ENCODE measurements at places on chromosomes 6 and 20. TPM values are rescaled to one million over a fixed set of nuclear protein-coding genes. Genes with fewer than 3 reads are reported as not detected.
A peak's percentile ranks its signal among the peaks of the same experiment; 100 is the strongest.

- DNase-seq: no peak
Measured at GRCh38 chr6:4487538-4487937, 288.7 kb upstream of the CDYL start.

GRCh38 chr20:38873050-38873581, 53.1 kb upstream of the FAM83D start:
- DNase-seq: no peak

- no peak for DNase-seq
Measured at GRCh38 chr6:102631921-102632320, 1238.4 kb downstream of the GRIK2 start.

- DNase-seq: no peak
Measured at GRCh38 chr6:45895569-45895968, 120.1 kb downstream of the CLIC5 start.

GRCh38 chr6:40185486-40185885, 251.2 kb upstream of the MOCS1 start:
- no peak for DNase-seq

DNA sequence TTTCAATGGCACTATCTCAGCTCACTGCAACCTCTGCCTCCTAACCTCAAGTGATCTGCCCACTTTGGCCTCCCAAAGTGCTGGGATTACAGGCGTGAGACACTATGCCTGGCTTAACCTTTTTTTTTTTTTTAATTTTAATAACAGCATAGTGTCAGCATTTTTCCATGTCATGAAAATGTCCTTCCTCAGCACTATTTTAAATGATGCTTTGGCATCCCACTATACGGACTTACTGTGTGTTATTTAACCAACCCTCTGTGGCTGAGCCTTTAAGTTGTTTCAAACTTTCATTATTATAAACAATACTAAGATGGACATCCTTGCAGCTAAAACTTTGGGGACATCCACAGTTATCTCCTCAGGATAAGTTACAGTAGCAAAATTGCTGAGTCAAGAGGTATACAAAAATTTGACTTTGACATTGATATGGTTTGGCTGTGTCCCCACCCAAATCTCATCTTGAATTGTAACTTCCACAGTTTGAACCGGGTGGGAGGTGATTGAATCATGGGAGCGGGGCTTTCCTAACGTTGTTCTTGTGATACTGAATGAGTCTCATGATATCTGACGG, 123.8 kb upstream of the JARID2 start:
- no peak for DNase-seq

- no peak for DNase-seq
Measured at GRCh38 chr20:15673206-15673605, 900.0 kb downstream of the KIF16B start.

- DNase-seq: peak; percentile 14
Measured at GRCh38 chr6:1418471-1419191, 29.3 kb downstream of the FOXF2 start.

- DNase-seq: no peak
Measured at GRCh38 chr20:4406627-4407026, 315.1 kb upstream of the PRND start.

DNA sequence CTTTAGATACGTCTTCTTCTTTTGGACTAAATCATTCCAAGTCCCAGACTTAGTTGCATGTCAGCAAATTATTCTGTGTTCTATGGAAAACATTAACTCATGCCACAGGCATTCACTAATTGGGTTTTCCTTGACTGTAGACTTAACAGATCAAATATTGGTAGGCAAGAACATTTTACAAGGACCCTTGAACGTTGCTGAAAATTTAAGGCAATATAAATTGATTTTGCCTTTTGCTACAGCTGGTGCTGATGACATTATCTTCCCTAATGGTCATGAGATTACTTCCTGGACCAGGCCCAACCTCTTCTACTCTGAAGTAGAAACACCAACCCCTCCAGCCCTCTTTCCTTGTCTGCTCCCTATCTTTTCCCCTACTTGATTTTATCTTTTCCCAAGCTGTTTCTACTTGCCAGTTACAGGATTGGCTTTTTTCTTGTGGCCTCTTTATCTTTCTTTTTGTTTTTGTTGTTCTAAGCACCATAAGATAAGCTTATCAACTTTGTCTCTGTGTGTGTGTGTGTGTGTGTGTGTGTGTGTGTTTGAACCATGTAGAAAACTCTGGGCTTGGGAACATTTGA, 514.0 kb upstream of the SOX4 start:
- DNase-seq: no peak

DNA sequence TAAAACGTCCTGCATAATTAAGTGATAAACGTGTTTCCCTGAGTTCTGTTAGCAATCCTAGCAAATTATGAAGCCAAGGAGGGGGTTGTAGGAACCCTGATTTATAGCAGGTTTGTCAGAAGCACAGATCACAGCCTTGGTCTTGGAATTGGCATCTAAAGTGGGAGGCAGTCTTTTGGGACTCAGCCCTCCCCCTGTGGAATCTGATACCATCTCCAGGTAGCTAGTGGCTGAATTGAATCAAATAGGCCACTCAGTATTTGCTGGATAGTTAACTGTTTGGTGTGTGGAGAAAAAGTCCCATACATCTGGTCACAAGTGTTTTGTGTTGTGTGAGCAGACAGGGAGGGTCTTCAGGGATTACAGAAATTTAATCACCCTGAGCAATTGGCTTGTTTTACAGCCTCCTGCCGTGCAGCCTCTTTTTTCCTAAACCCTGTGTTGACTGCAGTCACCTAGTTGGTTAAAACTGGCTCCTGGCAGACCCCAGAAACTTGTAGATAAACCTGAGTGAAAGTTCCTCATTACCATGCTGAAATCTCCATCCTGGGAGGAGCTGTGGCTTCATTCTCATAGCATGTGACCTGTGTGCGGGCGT, 19.0 kb upstream of the KIFC1 start:
- no peak for DNase-seq

- no peak for DNase-seq
Measured at GRCh38 chr20:21388566-21388965, 8.8 kb downstream of the NKX2-4 start.

GRCh38 chr6:44438827-44439226, 51.3 kb downstream of the CDC5L start:
- DNase-seq: no peak

Gene FAM162B
- total RNA-seq: 2.7 TPM

Gene LY6G6C
- total RNA-seq: not detected

Gene SLC12A5
- total RNA-seq: 0.73 TPM

Gene C6orf52
- 1.7 TPM for total RNA-seq

Gene PRND
- 0.08 TPM for total RNA-seq
